ENCODE measurements at places on chromosomes 3 and 15.

GRCh38 chr3:151584566-151584965 is 123.7 kb upstream of the IGSF10 start:
- peak; percentile 31 for DNase-seq

- no peak for DNase-seq
Observed at GRCh38 chr15:101573951-101574350, 78.2 kb downstream of the TM2D3 start.

DNA sequence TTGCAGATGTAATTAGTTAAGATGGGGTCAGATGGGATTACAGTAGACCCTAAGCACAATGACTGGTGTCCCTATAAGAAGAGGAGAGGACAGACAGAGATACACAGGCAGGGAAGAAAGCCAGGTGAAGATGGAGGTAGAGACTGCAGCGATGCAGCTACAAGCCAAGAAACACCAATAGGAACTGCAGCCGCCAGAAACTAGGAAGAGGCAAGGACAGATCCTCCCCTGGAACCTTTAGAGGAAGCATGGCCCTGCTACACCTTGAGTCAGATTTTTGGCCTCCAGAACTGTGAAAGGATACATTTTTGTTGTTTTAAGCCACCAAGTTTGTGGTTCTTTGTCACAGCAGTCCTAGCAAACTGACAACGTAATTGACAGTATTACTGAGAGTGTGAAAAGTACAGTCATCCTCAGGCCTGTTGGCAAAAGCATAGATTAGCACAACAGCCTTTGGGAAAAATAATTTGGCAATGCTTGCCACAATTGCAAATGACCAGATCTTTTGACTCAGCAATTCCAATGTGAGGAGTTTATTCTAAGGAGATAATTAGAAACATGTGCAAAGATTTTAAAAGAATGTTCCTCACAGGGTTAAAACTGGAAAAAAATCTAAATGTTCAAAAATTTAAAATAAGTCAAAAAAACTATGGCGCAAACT is 82.6 kb upstream of the TJP1 start:
- peak; percentile 72 for DNase-seq

DNA sequence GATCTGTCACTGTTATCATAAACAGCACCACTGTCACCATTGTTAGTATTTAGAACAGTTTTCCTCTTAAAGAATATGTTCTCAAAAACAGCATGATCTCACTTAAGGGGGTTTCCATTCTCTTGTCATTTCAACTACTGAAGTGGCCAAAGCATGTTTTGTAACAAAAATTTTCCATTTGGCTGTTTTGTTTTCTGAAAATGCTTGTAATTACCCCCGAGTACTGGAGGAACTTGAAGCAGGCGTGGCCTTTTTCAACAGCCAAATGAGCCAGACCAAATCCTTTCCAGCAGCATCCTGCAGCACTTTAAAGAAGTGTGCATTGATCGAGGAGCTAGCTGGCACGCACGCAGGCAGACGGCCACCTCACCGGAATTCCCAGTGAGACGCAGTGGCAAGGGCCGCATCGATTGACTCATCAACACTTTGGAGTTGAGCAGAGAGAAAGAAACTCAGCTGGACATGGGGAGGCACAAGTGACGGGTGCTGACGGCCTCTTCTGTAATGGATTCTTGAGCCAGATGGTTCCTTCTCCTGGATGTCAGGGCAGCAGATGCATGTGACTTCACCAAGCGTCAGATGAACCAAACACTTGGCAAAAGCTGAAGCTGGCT is 234.3 kb upstream of the IGF1R start:
- no peak for DNase-seq

- DNase-seq = no peak
Observed at GRCh38 chr15:92922418-92923002, 22.4 kb downstream of the CHD2 start.

DNA sequence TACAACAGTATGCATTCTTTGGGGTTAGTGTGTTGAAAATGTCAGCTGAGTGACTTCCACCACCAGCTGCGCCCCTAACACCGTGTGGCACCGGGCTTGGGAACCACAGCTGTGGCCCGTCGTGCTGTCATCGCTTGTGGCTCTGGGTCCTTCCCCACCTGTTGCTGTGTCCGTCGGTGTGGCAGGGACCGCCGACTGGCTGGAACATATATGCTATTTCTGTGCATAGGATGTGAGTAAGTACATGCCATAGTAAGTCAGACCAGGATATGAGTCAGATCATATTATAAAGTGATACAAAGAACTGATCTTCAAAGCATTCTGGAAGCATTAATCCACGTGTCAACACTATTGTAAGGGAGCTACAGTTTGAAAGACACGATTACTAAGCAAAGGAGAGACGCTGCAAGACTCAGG is 31.9 kb downstream of the EHD4 start:
- peak; percentile 70 for DNase-seq

DNA sequence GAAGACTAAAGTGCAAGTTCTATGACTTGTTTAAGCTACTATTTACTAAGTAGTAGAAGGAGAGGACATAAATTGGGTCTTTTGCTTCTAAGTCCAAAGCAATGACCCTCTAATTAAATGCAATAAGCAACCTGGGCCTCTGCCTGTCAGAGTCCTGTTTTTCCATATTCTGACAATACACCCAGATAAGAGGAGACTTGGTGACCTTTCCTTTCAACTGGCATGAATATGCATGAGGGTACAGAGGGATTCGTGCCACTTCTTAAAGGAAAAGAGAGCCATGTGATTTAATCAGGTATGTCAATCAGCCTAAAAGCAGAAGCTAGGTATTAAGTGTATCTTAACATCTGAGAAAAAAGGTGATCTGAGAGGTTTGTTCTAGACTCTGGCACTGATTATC is 50.7 kb upstream of the FGF7 start:
- no peak for DNase-seq

DNA sequence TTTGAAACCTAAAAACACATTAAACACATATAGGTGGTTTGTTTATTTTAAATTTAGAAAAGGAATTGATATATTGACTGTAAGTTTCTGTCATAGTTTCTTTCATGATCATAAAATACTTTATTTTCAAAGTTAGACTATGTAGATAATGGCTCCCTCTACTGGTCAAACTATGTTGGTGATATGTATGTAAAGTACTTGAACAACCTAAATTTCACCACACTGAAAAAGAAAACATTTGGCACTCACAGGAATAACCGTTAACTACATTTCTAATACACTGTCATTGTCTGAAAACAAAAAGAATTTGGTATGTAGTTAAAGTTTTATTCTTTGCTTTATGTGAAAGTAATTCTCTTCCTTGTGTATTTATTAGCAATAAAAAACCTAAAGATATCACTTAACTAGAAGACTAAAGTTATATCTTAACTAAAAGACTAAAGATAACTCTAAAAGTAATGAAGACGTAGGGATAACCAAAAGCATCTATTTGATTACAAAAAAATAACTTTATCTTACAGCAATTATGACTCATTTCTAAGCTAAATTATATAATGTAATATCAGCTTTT is 427.5 kb downstream of the VGLL3 start:
- peak; percentile 46 for DNase-seq

GRCh38 chr15:41648097-41648496 is 12.1 kb upstream of the MGA start:
- no peak for DNase-seq

DNA sequence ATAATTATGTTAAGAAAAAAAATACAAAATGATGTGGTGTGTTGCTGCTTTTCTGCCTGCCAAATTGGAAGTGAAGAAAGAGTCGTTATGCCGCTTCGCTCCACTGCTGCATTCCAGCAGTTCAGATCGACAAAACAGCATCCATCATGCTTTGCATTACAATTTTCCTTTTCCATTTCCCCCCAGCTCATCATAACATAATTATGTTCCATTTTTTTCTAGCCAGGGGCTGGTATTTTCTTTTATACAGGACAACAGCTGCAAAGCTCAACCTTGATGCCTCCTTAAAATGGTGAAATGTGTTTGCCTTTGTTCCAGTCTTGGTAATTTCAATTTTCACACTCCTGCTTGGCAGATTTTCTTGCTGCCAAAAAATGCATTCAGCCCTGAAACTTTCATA is 44.9 kb upstream of the KBTBD12 start:
- no peak for DNase-seq

DNA sequence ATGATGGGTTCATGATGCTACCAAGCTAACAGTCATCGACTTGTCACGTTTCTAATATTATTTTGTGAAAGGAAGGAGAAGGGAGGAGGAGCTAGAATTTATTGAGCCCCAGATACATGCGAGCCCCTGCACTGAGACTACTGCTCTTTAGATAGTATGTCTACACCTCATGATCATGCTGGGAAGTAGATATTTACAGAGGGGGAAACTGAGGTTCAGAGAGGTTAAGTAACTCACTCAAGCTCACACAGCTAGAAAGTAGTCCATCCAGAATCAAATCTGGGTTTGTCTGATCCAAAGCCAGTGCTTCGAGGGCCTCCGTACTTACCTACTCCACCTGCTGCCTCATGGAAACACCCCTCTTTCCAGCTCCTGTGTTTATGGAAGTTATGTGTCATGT is 38.8 kb upstream of the DLG1 start:
- DNase-seq = no peak

GRCh38 chr3:36686516-36686915 is 77.8 kb downstream of the DCLK3 start:
- no peak for DNase-seq

GRCh38 chr3:25103391-25103790 is 324.7 kb upstream of the RARB start:
- no peak for DNase-seq

GRCh38 chr3:8456412-8456811 is 45.2 kb upstream of the LMCD1 start:
- no peak for DNase-seq

- peak; percentile 44 for DNase-seq
Observed at GRCh38 chr15:75648156-75649000, 666 bp downstream of the SNX33 start.

- DNase-seq = peak; percentile 47
Observed at GRCh38 chr15:65421360-65422215, 1.2 kb downstream of the IGDCC4 start.

GRCh38 chr3:31505371-31506048 is 27.2 kb upstream of the STT3B start:
- DNase-seq = no peak

GRCh38 chr3:59266551-59266950 is 216.7 kb upstream of the CFAP20DC start:
- no peak for DNase-seq

DNA sequence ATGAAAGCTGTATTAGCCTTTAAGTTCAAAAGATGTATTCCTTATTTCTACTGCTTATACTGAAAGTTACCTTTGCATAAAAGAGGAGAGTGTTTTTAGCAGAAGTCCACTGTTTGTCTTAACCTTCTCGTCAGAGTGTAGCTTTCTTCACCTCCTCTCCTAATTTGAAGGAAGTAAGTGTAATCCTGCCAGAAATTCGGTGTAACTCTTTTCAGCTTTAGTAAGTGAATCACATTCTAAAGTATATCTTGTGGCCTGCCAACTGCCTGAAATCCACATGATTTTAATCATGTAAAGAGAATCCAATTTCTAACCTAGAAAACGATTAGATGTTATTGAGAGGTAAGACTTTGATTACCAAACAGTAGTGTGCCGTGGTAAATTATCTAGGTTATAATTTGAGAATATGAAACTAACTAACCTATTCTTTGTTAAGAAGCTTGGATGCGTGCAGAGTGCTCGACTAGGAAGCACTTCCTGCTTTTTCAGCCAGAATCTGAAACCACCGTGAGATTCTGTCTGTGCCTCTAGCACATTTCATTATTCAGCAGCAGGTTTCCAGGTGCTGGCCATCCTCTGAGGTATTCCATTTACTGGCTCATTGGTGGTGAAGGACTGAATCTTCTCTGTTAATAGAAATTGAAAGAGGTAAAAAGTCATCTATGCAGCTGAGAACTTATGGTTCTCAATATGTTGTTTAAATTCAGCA is 7.5 kb downstream of the GYG1 start:
- DNase-seq = no peak

GRCh38 chr3:42688016-42688415 is 2.7 kb downstream of the KLHL40 start:
- no peak for DNase-seq

GRCh38 chr15:31452595-31453557 is 126.2 kb downstream of the KLF13 start:
- no peak for DNase-seq

DNA sequence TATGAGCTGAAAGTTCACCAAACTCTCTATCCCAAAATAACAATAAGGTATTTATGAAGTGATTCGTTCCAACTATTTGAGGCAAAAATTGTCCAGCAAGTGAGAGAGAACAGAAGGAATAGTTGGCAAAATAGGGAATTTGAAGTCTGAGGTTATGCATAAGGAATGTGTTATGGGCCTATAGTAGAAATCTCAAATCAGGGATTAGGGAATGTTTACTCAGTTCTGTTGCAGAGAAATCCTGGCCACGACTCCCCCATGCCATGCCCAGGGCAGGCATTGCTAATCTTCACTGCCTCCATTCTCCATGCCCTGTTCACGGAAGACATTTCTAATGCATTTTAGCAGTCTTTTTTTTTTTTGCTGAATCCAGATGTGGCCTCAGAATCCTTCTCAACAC is 58.6 kb downstream of the FLNB start:
- peak; percentile 89 for DNase-seq

GRCh38 chr3:12049675-12050074 is 45.5 kb downstream of the SYN2 start:
- DNase-seq = peak; percentile 3

DNA sequence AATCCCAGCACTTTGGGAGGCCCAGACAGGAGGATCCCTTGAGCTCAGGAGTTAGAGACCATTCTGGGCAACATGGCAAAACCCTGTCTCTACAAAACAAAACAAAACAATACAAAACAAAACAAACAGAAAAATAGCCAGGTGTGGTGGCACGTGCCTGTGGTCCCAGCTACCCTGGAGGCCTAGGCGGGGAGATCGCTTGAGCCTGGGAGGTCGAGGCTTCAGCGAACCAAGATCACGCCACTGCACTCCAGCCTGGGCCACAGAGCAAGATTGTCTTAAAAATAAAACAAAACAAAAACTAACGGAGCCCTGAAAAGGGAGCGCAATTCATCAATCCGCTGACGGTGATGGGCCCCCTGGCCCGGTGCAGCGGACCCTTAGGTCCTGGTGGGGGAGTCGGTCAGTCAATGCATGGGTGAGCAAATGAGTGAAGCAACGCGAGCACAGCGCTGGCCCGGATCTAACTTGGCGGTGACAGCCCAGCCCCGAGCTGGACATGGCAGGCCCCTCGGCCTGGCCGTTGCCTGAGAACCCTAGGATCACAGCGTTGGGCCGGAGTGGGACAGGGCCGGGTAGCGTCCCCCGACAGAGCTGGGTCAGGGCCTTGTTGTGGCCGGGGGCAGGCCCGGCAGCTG is 52.4 kb upstream of the BLM start:
- DNase-seq = peak; percentile 50

DNA sequence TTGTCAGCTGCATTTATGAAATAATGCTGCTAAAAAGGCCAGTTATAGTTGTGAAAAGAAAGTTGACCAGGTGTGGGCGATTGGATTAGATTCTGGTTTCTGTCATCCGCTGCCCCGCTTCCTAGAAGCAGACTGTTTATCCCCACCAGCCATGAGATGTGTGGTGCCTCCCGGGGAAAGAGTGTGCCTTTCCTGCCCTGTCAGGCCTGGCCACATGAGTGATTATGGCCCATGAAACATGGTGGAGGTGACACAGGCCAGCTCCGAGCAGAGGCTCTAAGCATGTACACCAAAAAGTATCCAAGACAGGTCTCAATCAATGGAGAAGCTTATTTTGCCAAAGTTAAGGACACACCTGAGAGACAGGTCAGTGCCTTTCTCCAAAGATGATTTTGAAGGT is 85.4 kb upstream of the ABHD2 start:
- no peak for DNase-seq

Measured in AG10803 (cell line).